ENCODE measurements at places on chromosomes 4 and X.

DNA sequence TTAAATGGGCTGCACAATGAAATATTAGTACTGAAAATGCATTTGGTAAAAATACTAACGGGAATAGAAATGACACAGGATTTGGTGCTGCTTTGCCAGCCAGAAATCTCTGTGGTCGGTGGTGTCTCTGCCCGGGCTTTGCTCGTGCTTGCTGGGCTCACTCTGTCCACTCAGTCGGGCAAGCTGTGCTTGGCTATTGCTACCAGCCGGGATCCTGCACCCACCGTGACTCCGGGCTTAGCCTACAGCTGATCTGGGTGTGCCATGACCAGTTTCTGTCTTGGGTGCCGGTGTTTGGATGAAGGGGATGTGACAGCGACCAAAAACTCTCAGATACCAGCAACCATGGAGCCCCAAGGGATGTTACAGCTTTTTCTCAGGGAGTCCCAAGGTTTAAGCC is 487.7 kb downstream of the TECRL start:
- DNase-seq, result no peak

- DNase-seq, result no peak
Observed at GRCh38 chrX:155757046-155757759, 123.9 kb upstream of the VAMP7 start.

- DNase-seq, result no peak
Observed at GRCh38 chr4:15031197-15031596, 28.9 kb downstream of the CPEB2 start.

GRCh38 chrX:7568597-7568996 is 274.4 kb upstream of the VCX start:
- DNase-seq, result no peak

- no peak for DNase-seq
Observed at GRCh38 chr4:183763990-183764754, 105.1 kb downstream of the TRAPPC11 start.

DNA sequence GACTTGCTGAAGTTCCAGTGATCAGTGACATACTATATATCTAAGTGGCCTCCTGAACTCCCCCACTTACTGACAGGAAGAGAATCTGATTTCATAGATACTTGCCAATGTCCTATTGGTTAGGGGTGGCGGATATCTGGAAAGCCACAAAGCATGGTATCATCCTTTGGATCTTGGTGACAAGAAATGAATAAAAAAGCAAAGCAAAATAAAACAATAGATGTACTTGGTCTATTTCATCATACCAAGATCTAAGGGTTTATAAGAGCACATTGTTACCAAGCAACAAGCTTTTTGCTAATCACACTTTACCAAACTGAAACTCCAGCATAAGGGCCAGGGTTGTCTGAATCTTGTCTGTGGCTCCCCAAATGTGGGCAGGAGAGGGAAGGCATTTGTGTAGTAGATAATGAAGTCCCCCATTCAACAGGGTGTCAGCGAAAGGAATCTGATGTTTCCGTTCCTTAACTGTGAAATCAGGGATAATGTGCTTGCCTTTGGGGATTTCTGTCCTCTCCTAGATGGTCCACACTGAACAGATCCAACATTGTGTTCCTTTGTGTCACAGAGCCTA is 125.0 kb upstream of the SMIM10 start:
- peak; percentile 5 for DNase-seq

GRCh38 chr4:182593864-182594263 is 323.3 kb downstream of the DCTD start:
- no peak for DNase-seq

DNA sequence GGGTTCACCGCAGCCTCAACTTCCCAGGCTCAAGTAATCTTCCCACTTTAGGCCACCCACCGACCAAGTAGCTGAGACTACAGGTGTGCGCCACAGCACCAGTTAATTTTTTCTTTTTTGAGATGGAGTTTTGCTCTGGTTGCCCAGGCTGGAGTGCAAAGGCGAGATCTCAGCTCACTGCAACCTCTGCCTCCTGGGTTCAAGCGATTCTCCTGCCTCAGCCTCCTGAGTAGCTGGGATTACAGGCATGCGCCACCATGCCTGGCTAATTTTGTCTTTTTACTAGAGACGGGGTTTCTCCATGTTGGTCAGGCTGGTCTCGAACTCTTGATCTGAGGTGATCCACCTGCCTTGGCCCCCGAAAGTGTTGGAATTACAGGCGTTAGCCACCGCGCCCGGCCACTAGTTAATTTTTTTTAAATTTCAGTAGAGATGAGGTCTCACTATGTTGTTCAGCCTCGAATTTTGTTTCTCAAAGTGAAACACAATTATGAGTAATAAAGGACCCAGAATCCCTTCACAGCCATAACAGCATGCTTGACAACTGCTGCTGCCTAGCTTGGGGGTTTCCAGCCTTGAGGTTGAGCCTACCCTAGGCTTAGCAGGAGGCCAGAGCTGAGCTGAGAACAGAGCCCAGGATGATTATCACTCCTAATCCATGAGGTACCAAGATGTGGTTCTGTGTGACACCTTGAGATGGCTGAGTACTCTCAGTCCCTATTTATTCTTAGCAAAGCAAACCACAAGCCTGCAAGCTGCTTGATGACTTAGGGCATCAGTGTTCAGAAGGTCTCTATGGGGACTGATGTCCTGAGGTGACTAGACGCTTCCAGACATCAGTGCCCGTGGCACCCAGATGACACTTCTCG is 41.6 kb upstream of the NKRF start:
- DNase-seq, result peak; percentile 72

GRCh38 chr4:53730031-53730805 is 138.9 kb upstream of the LNX1 start:
- DNase-seq, result no peak

DNA sequence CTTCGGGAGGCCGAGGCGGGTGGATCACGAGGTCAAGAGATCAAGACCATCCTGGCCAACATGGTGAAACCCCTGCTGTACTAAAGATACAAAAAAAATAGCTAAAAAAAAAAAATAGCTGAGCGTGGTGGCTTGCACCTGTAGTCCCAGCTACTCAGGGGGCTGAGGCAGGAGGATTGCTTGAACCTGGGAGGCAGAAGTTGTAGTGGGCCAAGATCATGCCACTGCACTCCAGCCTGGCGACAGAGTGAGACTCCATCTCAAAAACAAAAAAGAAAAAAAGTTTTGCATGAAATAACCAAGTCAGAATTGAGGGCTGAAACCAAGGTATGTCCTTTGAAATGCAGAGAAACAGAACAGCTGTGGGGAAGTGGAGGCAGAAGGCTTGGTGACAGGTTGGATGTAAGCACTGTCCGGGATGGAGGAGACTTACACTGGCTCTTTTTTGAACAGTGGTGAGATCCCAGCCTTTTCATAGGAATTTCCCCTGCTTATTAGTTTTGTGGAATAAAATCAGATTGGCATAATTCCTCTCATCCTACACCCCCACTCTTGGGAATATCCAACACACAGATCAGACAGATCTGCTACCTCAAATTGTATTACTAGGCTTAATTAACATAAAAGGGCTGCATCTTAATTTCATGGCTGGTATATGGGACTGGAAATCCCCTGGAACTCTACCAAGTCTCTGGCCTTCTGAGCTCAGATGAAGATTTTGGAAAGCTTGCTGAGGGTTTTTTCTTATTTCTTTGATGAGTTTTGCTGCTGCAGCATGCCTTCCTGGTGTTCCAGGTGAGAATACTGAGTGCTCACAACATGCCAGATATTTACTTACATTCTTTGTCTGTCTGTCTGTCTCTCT is 18.8 kb upstream of the C4orf36 start:
- no peak for DNase-seq

- no peak for DNase-seq
Observed at GRCh38 chr4:85784348-85784747, 309.4 kb downstream of the ARHGAP24 start.

- DNase-seq, result no peak
Observed at GRCh38 chr4:7805533-7806337, 133.9 kb downstream of the AFAP1 start.

- no peak for DNase-seq
Observed at GRCh38 chr4:136644279-136644678, 888.0 kb downstream of the PCDH18 start.

DNA sequence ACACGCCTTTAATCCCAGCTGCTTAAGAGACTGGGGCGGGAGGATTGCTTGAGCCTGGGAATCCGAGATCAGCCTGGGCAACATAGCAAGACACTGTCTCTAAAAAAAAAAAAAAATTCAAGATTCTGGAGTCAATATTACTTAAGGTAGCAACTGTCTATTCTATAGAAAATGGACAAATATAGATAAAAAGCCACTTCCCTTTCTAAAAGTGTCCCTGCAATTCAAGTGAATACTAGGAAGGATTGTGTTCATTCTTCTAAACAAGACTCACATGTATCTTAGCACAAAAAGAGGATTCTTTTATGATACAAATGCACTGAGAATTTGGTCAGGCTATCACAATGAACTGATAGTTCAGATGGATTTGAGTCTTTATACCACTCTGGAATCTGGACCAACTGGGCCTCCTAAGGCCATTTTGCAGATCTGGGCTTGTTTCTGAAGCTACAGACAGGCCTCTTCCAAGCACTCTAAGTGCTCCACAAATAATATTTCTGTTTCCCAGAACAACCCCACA is 7.0 kb downstream of the PKD2 start:
- DNase-seq, result no peak

DNA sequence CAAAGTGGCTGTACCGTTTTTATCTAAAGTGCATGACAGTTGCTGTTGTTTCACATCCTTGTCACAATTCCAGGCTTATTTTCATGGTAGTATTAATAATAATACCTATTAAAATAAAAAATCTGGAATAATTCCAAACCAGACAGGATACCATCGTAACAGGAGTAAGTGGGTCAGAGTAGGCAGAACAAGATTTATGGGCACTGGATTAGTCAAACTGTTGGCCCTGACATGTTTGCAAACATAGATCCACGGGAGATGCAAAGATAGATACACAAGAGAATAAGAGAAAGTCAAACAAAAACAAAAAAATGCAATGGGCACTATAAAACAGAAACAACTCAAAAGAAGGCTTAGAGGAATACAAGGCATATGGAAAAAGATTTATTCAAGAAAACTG is 449.5 kb upstream of the HS3ST1 start:
- DNase-seq, result no peak

- DNase-seq, result peak; percentile 52
Observed at GRCh38 chrX:50579955-50580354, 109.3 kb upstream of the DGKK start.

DNA sequence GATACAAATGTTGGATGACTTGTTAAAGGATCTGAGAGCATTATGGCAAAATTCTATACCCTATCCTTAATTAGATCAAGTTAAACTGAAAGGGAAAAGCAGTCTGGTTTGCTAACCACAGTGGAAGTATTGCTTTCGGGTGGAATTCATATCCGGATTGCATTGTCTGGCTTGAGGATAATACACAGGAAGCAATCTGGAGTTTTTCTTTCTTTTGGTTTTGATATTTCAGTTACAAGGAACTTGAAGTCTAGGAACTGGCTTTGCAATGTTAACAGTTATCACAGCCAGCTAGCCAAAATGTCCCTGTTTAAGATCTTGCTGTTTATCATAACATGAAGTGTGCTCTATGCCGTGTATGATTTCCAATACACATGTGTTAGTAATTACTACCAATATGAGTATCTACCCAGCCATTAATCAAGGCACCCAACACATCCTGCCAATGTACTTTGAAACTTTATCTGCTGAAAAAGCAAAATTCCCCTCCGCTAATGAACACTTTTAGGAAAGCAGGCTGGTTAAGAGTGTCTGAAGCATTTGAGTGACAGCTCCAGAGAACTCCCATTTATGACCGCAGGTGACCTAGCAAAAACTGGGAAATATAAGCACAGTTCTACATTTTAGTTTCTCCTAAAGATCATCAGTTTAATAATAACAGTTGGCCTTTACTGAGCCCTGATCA is 146.4 kb downstream of the PALLD start:
- DNase-seq, result no peak

- peak; percentile 45 for DNase-seq
Observed at GRCh38 chrX:120560405-120560841, 339 bp downstream of the CUL4B start.

DNA sequence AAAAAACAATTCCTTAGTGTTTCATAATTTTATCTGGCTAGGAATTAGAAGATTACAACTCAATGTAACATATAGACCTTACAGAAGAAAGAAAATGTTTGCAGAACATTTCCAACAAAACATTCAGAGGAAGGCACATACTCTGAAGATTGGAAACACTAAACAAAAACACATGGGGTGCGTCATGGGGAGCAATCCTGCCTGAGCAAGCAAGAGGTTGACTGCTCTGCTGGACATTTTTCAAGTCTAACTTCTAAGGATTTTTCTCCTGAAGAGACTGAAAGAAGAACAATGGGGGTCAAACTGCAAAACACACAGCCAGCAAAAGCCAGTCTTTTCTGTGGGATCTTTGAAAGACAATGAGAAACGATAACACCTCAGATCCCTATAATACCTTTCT is 182.8 kb downstream of the GUCY2F start:
- DNase-seq, result no peak

- DNase-seq, result no peak
Observed at GRCh38 chr4:122764071-122764820, 31.7 kb downstream of the BBS12 start.

- no peak for DNase-seq
Observed at GRCh38 chrX:19440713-19441112, 74.6 kb downstream of the MAP3K15 start.

DNA sequence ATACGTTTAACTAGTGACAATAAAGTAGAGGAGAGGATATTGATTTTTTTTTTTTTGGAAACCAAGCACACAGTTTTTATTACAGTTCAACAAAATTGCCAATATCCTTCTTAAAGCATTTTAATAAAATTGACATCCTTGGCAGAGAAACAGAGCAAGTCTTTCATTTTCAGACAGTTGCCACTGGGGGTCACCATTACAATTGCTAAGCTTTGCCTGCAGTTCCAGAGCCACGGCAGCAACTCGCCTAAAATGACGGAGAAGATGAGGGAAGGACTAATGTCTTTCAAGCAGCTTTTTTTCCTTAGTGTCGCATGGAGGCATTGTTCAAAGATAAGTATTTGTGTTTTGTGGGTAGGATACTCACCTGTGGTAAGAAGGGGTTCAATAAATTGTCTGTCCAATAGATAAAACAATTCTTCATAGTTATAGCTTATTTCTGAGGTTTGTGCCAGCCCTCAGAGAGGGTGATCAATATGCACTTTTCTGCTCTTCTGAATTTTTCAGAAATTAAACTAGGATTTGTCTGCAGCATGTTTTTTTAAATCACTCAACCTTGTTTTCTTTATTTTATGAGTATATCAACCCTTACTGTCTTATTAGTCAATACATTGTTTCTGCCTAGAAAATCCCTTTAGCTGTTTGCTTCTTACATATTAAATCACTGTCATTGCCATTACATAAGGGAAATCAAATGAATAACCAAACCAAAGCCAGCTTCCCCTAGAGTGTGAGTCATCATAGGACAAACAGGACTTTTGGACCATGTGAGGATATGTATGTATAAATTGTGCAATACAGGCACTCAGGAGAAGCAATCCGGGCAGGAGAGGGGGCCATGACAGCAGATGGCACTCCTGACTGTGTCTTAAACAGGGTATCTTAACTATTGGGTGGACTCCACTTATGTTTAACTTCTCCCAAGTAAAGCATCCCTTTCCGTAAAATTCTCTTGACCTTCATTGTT is 508.1 kb upstream of the ARX start:
- no peak for DNase-seq

GRCh38 chrX:134721766-134722532 is 63.7 kb upstream of the PLAC1 start:
- DNase-seq, result no peak

- DNase-seq, result no peak
Observed at GRCh38 chr4:176675810-176676209, 116.9 kb downstream of the VEGFC start.

- DNase-seq, result no peak
Observed at GRCh38 chr4:27714073-27714472, 853.4 kb downstream of the STIM2 start.

- DNase-seq, result no peak
Observed at GRCh38 chr4:42633605-42634388, 23.1 kb downstream of the ATP8A1 start.

GRCh38 chrX:40090050-40090804 is 7.5 kb downstream of the BCOR start:
- DNase-seq, result no peak
